ENCODE measurements at places on chromosomes 4 and X.
A peak's percentile ranks its signal among the peaks of the same experiment; 100 is the strongest.

- peak; percentile 36 for DNase-seq
Observed at GRCh38 chr4:56828784-56829535, 7.5 kb upstream of the SPINK2 start.

GRCh38 chr4:54402880-54403480 lies 173.9 kb downstream of the PDGFRA start:
- DNase-seq: no peak

DNA sequence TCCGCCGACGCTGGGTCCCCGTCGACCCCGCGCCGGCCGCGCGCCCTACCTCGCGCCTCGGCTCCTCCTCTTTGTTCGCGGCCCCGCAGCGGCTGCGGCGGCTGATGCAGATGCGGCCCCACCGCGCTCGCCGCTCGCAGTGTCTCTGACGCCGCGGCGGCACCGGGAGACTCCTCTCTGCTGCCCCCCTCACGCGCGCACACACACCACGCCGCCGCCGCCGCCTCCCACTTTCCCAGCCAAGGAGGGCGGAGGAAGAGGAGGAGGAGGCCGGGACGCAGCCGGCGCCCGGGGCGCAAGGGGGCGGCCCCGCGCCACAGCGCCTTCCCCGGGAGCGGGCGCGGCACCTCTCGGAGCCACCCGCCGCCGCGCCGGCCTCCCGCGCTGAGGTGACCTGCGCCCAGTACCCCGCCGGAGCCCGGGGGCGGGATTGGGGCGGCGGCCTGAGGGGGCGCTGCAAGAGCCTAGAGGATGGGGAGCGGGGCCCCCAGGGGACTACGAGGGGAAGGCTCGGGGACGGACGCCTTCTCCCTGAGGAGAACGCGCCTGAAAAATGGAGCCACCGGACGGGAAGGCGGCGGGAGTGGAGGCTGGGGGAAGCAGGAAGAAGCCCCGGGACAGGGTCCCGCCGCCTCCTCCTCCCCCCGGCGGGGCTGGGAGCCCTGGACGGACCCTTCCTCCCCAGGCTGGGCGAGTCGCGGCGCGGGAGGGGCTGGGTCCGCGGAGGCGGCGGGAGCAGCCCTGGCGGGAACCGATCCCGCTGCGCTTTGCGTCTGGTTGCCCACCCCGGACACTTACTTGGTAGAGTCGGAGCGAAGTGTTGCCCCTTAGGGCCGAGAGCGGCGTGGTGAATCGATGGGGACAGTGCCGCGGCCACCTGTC lies at the start of gene SH3RF1:
Gene SH3RF1, minus strand, starts transcription at position 147 of the 882 bp plus-strand sequence. CDS start 1,744 bp downstream, outside the sequence.
- DNase-seq: peak; percentile 80

GRCh38 chrX:140710710-140711109 lies 1.2 kb downstream of the LINC00632 start:
- DNase-seq: no peak

DNA sequence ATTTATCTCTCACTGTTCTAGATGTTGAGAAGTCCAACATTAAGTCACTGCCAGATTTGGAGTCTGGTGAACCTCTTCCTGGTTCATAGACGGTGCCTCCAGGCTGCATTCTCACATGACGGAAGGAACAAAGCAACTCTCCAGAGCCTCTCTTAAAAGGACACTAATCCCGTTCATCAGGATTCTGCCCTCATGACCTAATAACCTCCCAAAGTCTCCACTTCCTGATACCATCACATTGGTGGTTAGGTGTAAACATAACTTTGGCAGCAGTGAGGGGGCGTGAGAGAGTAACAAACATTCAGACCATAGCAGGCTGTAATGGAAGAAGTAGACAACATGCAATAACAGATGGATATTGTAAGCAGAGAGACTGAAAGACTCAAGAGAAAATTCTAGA lies 388.6 kb downstream of the PDHA2 start:
- DNase-seq: no peak

DNA sequence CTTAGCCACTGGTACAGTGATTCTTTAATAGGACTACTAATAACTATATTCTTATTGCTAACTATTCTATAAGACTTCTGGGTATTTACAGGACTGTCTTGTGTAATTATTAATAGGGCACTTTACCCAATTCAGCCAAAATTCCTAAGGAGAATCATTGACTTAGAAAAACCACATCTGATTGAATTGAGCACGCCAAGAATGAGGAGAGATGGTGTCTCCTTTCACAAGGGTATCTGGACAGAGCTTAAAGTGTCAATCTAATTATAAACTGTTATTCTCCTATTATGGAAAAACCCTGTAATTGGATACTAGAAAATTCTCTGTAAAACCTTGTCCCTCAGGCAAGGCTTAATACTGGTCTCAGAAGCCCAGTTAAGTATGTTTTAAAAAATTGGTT lies 111.1 kb upstream of the TLL1 start:
- no peak for DNase-seq

DNA sequence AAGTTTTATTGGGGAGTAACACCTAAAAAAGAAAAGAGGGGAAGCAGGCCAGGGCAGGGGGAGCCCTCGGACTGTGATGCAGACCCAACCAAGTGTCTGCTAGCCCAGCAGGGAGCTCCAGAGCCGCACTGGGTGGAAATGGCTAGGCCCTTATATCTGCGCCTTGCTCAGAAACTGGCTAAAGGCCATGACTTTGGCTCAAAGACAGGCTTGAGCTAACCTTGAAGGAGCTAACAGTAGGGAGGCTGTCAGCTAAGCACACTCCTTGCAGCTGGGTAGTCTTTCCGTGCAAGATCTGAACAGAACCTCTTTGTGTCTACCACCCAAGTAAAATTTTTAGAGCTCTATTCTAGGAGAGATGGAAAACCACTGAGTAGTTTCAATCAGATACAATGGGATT lies 43.0 kb downstream of the SEPSECS start:
- no peak for DNase-seq

DNA sequence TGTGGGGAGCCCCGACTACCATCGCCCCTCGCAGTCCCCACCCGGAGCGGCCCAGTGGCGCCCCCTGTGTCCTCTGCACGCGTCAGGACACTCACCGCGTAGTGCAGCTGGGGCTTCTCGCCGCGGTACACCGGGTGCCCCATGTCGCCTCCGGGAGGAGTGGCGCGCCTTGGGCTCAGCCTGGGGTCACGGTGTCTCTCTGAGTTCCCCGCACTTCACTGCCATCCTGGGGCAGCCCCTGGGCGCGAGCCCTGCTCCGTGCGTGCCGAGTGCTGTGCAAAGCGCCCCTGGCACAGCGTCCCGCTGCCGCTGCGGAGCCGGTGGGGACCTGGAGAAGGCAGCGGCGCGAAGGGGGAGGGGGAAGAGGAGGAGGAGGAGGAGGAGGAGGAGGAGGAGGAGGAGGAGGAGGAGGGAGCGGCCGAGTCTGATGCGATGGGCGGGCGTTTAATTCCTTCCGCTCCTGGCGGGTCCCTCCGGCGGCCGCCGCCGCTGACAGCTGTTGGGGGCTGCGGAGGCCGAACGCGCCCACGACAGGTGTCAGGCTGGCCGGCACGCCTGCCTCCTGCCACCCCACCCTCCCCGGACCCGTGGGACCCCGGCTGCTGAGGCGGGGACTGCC lies 134.3 kb downstream of the AMELX start:
- peak; percentile 42 for DNase-seq

All from GM06990 (cell line).